ENCODE measurements at places on chromosomes 5 and 9.

DNA sequence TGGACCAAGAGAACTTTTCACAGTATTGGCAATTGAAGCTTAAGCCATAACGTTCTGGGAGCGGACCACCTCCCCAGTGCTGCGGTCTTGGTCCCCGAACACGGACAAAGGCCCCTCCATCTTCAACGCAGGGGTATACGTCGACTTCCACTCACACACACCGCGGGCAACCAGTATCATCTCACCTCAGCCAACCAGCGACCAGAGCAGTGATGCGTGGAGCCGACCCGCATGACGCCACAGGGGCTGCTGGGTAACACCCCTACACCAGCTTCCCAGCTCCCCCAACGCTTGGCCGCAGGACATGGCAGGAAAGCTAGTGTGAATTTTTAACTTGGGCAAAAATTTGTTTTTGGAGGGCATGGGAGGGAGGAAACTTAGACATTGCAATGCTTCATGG lies 77.3 kb upstream of the PLCXD3 start:
- no peak for DNase-seq

DNA sequence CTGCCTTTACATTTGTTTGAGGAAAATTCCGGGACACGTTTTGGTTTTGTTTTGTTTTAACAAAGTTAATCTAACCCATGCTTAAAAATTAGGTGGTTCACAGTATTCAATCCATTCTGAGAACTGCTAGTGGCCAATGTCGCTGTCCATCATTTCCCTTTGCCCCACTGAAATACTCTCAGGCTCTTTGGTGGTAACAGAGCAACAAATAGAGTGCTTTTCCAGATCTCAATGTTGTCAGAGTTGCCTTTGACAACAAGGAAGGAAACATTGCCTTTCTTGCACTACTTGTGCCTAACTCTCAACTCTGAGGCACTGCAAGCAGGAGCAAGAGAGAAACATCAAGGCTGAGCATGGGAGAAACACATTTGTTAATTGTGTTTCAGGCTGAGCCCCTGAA lies 154.0 kb downstream of the MCTP1 start:
- no peak for DNase-seq

GRCh38 chr5:124906339-124907097 lies 160.1 kb upstream of the ZNF608 start:
- DNase-seq: no peak

GRCh38 chr9:101705135-101705661 lies 33.2 kb downstream of the GRIN3A start:
- DNase-seq: no peak

GRCh38 chr5:24325306-24325832 lies 319.4 kb downstream of the CDH10 start:
- no peak for DNase-seq

DNA sequence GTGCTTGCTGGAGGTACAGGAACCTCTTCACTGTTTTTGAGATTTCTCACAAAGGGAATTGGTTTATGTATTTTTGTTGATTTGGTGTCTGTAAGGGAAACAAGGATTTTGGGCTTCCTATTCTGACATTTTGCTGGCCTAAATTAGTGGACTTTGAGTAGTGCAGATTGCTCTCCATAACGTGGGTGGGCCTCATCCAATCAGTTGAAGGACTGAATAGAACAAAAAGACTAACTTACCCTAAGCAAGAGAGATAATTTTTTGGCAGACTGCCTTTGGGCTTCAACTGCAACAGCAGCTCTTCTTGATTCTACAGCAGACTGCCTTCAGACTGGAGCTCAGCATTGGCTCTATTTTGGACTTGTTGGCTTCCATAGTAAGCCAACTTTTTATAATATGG lies 93.2 kb downstream of the MSX2 start:
- DNase-seq: no peak

GRCh38 chr9:8605096-8605495 lies 805.5 kb upstream of the DMAC1 start:
- no peak for DNase-seq

Measured in T-helper 2 cell treated with Interferon-gamma antibody and Interleukin-4, amounts not matched to agents 5 μg/mL and 100 μg/mL, for 36 hours (primary cell).